CD4-positive, alpha-beta T cell treated with Interleukin-1 beta for 1 hour (primary cell): ENCODE measurements at places on chromosomes 1 and 21.

GRCh38 chr21:45943630-45944540 is 37.7 kb upstream of the COL6A1 start:
- no peak for DNase-seq

DNA sequence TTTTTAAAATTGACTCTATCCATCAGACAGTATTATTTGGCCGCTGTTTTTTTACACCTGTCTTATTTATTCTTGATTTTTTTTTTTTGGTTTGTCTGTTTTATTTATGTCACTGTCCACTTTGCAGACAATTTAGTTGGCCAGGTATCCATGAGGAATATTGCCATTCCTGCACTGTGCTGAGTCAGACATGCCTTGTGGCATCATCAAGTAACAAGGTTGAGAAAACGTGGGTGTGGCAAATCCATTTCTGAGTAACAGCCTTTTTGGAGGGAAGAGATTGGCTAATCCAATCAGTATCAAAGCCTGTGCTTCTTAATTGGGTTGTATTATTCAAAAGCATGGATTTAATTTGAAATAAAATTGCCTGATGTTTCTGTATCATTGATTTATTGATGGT is 463.1 kb downstream of the USP25 start:
- DNase-seq: no peak

- no peak for DNase-seq
Observed at GRCh38 chr1:3743421-3743820, 8.8 kb upstream of the CCDC27 start.

DNA sequence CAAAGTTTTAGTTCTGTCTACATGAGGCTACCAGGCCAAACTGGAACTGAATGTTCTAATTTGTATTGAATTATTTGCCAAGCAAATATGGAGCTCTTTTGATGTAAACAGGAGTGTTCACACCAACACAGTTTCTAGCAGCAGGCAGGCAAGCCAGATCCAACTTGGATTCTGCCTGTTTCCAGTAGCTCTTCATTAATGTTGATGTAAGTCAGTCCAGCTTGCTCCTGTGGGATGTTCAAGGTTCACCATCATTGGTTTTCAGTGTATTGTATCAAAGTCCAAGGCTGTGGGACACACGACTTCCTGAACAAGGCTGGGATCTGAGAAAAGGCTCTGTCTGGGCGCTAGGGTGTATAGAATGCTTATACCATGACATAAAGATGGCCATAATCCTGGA is 68.1 kb downstream of the PAPPA2 start:
- DNase-seq: no peak

- no peak for DNase-seq
Observed at GRCh38 chr1:111148376-111148881, 8.4 kb downstream of the CEPT1 start.

GRCh38 chr1:115182012-115182715 is 92.9 kb upstream of the TSPAN2 start:
- no peak for DNase-seq

DNA sequence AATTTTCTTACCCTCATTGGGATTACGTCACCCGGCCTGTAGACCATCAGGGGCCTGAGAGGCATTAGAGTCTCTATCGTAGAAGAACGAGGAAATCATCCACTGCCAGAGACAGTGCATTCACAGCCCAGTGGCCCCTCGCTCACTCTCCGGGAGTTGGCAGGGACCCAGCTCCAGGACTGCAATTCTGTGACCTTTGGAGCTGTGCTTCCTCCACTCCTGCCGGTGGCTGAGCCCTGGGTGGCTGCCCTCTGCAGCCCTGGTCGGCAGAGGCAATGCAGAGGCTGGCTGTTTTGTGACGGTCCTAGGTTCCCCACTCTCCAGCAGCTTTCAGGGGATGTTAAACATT is 12.7 kb downstream of the SLC37A1 start:
- DNase-seq: no peak

DNA sequence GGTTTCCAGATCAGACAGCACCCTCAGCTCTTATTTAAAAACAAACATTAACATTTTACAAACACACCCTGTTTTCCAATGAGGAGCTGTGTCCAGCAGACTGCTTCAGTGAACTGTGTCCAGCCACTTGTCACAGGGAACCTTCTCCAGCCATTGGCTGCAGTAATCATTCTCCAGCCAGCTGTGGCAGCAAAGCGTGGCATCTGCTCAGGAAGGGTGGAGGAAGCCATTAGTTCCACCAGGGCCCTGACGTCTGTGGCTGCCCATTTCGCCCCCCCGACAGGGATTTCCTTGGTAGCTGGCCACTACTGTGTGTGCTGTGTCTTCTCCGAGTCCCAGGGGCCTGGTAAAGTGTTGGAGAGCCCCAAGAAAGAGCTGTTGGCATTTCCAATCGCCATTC is 62.9 kb upstream of the SELENON start:
- DNase-seq: no peak

DNA sequence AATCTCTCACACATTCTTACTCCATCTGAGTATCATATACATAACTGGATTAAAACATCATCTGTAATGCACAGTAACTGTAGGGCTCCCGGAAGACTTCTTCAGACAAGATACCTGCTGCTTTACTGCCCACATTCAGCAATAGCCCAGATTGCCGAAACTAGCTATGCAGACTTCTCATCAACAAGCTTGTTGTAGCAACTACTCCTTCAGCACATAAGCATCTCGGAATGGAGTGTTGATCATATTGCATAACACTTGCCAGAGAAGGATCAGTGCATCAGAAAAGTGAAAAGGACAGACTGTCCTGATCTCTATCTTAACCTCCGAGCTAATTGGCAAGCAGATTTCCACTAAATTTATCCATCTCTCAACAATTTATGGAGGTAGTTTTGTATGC is 354.6 kb upstream of the C1orf87 start:
- DNase-seq: no peak

DNA sequence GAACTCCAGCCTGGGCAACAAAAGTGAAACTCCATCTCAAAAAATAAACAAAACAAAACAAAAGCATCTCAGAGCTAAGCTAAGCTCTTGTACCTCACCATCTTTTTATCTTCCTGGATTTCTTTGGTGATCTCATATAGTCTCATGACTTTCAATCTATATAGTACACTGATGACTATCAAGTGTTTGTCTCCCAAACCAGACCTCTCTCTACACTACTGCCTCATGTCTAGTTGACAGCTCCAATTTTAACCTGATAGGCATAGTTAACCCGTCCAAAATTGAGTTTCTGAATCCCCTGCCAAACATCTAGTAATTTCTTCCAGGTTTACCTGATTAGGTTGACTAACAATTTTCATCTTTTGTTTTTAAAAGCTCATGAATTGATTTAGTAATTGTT is 151.7 kb downstream of the COP1 start:
- no peak for DNase-seq

DNA sequence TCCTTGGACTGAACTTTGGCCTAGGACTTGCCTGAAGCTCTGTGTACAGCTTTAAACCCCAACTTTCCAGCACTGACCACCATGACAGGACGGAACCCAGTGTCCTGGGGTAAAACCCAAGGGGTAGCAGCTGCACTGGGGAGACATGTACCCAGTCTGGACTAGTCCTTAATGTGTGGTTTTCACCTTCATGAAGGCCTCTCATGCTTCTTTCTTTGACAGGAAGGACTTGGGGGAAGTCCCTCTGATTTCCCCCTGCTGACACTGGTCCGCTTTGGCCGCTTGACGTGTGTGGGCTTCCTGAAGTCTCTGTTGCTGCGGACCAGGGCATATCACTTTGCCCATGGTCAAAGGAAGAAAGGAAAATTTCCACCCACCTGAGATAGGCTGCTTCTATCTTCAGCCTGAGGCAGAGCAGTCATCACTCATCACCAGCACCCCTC is 66.3 kb upstream of the PRDX6 start:
- DNase-seq: peak; percentile 17

DNA sequence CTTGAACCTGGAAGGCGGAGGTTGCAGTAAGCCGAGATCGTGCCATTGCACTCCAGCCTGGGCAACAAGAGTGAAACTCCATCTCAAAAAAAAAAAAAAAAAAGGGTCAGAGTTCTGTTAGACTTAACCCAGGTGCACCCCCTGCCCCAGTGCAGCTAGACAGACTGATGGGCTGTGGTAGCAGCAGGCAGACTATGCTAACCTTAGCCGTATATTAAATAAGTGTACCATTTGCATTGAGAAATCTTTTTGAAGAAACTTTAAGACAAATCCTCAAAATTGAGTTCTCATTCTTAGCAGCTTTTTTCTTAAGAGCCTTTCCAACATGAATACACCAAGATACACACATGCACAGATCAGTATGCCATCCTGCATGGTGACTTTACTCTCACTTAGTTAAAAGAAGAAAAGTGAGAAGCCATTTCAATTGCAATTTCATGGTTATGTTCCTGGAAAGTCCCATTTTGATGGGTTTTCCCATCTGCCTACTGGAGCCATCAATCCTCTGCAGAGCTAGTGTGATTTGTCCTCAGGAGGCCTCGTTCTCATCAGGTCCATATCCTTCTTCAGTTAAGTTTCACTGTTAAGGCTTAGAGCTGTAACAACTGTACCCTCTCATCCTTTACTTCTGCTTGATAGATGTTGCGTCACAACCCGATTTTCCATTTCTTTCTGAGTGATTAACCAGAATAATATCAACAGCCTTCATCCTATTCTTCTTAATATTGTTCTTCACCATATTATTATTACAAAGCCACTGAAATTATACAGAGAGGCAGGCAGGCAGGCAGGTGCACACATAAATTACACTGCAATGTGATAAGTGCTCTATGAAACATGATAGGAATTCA is 7.3 kb downstream of the FCRLB start:
- no peak for DNase-seq

DNA sequence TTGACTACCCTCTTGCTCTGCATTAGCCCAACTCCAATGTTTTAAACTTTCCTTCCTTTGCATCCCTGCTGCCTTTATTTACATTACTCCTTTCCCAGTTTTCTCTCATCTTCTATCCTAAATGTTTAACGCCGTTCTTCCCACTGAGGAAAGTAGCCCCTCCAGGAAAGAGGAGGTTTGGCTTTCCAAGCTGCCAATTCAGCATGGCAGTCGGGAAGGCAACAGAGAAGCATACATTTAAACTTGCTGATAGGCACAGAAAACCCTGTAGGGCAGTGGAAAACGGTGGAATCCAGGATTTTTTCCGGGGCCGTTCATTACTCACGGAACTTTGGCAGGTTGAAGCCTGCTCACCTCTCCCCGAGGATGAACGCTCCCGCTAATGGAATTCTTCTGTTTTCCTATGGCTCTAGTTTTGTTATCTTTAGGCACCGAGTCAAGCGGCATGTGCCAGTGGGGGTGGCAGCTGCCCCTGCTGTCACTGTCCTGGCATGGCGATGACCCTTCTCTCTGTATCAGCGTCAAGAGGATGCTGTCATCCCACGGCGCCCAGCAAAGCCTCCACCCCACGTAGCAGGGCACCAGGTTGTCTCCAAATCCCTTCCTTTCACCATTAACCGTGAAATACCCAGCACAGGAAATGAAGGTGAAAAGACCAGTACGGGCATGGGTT is 48.3 kb downstream of the ZBTB18 start:
- no peak for DNase-seq

DNA sequence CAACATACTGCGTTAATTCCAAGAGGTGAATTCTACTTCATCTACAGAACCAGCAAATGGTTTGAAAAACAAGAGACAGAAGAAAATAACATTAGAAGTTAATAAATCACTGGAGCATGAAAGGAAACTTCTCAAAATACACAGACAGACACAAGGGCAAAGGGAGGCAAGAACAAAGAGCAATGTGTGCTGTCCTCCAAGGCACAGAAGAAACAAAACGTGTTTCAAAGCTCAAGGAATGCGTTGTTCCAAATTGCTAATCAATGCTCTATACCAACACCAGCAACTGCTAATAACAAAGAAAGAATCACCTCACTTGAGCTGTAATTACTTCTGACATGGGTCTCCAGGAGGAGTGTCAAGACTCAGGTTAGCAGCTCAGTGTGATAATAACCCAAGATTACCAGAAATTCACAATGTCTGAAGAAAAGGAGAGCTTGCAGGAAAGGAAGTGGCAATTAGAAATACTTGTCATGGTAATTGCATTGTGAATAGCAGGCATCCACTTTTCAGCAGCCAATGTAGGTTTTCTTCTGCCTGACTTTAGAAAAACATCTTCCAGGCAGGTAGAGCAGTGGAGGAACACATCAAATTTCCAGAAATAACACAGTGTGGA is 175.4 kb downstream of the SEC16B start:
- no peak for DNase-seq

DNA sequence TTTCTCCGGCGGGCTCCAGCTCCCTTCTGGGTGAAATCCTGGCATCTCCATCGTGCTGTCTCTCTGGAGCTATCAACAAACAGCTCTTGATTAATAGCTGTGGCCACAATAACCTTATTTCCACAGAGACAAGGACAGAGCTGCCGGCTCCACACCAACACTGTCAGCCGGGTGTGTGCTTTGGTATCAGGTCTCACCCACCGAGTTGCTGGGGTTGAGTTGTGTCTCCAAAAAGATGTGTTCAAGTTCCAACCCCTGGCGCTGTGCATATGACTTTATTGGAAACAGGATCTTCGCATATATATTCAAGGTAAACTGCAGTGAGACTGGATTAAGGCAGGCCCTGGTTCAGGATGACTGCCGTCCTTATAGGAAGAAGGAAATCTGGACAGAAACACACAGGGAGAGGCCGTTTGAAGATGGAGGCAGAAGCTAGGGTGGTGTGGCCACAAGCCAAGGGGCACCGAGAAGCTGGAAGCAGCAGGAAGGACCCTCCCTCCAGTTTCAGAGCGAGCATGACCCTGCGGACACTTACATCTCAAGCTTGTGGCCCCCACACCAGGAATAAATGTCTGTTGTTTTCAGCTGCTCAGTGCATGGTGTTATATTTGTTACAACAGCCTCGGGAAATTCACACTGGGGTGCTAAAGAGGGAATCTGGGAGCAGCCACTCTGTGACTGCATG is 88.4 kb upstream of the TMPRSS2 start:
- no peak for DNase-seq

- DNase-seq: no peak
Observed at GRCh38 chr1:30855686-30856259, 52.8 kb downstream of the SDC3 start.

DNA sequence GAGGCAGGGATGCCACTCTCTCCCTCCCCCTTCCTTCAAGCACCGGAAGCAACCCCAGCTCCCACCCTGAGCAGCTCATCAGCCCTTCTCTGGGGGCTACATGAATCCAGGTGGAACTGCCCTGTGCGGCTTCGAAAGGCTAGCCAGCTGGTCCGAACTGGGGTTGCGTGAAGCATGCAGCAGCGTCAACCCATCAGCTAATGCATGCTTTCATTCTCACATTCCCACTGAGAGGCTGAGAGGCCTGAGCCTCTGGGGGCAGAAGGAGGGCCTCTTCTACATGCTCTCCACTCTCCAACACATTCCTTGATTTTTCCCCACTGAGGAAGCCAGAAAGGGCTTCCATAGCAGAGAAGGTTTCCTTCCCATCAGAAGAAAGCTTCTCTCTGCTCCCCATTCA is 5.6 kb downstream of the RXRG start:
- no peak for DNase-seq

DNA sequence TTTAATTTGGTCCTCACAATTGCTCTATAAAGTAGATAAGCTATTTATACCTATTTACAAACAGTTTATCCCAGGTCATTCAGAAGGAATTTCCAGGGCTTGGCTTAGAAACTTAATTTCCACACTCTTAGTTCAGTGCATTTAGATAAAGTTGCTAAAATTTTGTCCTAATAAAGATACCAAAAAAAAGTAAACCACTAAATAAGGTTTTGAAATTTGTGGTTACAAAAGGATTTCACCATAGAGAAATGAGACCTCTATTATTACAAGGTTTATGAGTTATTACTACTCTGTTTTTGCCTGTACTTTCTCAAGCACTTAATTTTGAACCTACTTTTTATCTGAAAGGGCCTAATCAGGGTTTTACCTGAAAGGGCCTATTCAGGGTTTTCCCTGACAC is 22.4 kb downstream of the PTPN22 start:
- DNase-seq: no peak

GRCh38 chr1:198534548-198535418 is 5.7 kb downstream of the ATP6V1G3 start:
- DNase-seq: no peak
